Neural crest cell (in vitro differentiated cells): ENCODE measurements at places on chromosomes 6 and 20.

GRCh38 chr6:114816678-114817077 is 473.9 kb upstream of the HS3ST5 start:
- no peak for DNase-seq

GRCh38 chr20:4181956-4182945 is 166.9 kb upstream of the RNF24 start:
- DNase-seq: no peak

DNA sequence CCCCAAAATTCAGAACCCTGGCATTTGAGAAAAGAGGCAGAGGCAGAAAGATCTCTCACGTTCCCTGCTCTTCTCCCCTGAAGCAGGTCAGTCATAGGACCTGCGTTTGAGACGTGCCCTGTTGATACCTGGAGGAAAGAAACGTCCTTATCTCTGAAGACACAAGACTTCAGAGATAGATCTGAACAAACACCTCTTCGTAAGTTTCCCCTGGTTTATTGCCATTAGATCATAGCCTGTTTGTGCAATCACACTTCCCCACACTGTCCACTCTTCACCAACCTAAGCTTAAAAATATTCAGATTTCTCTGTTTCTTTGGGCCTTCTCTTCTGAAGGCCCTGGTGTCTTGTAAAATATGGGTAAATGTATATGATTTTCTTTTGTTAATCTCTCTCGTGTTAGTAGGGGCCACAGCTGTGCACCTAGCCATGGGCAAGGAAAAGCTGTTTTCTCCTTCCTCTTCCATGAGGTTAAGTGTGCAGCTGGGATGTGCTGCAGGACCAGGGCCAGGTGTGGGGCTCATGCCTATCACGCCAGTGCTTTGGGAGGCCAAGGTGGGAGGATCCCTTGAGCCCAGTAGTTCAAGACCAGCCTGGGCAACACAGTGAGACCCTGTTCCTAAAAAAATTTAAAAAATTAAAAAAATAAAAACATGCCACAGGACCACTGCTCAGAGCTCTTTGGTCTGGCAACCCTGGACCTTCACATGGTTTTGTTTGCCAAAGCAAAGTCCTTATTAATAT is 4.7 kb upstream of the SLC22A2 start:
- no peak for DNase-seq

DNA sequence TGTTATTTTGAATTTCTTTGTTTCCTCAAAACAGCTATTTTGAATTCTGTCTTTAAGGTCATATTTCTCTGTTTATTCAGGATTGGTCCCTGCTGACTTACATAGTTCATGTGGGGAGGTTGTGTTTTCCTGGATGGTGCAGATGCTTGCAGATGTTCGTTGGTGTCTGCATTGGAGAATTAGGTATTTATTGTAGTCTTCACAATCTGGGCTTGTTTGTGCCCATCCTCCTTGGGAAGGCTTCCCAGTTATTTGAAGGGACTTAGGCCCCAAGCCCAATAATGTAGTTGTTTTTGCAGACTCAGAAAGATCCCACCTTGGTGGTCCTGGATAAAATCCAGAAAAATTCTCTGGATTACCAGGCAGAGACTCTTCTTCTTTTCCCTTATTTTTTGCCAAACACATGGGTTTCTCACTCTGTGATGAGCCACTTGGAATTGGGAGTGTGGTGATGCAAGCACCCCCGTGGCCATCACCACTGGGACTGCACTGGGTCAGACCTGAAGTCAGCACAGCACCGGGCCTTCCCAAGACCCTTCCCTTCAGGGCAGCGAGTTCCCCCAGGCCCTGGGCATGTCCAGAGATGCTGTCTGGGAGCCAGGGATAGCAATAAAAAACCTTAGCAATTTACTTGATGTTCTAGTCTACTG is 81.6 kb upstream of the EZR start:
- no peak for DNase-seq

DNA sequence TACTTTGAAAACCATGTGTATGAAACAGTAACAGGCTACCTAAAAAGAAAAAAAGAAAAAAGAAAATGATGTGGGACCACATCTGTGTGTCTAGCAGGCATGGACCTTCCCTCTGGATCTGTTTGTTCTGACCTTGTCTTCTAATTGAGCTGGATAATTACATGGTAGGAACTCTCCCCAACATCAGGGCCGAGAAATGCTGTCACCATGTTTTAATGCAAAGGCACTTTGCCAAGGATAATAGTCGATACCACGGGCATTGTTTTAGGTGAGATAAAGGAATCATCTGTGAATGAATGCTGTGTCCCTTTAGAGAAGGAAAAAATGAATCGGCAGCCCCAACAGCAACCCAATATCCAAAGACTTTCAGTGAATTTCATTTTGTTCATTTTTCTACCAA is 149.1 kb downstream of the ZDHHC14 start:
- DNase-seq: no peak

- DNase-seq: no peak
Observed at GRCh38 chr6:161549977-161550655, 276.3 kb upstream of the AGPAT4 start.

DNA sequence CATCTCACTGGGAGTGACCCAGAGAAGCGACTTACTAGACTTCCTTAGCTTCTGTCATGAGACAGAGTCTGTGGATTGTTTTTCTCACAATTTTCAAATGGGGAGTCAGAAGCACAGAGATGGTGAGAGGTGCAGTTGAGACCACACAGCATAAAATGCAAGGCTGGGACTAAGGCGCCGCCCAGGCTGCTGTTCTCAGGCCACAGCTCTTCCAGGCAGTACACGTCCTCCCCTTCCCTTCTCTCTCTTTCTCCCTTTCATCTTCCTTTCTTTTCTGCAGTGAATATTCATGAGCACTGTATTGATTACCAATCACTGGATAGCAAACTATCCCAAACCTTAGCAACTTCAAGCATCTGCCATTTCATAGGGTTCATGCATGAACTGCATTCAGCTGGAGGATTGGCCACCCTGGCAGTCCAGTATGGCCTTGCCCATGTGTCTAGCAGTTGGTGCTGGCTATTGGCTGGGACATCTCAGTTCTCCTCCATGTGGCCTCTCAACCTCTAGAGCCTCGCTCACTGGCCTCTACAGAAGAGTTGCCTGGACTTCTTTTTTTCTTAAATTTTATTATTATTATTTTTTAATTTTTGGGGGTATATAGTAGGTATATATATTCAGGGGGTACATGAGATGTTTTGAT is 11.4 kb downstream of the BCAS4 start:
- no peak for DNase-seq

- no peak for DNase-seq
Observed at GRCh38 chr6:8275667-8276066, 159.7 kb downstream of the SLC35B3 start.

DNA sequence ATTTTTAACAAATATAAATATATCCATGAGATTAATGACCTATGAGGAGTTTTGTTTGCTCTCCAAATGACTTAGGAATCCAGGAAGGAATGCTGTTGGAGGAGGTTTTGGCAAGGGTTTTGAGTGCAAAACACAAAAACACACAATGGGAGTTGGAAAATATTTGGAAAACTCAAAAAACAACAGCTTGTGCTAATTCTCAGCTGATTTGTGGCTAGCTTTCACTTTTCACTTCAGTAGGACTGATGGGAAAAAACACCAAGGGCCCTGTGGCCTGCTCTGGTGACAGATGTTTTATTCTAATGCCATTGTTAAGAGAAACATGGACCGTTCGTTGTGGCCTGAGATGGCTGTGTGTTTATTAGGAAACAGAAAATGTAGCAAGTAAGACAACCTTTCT is 113.9 kb downstream of the ALDH8A1 start:
- DNase-seq: no peak

GRCh38 chr6:151240036-151240685 is 394 bp downstream of the AKAP12 start:
- peak; percentile 67 for DNase-seq

GRCh38 chr6:43798688-43799444 is 28.9 kb downstream of the VEGFA start:
- no peak for DNase-seq

- no peak for DNase-seq
Observed at GRCh38 chr6:1770435-1770843, 160.7 kb downstream of the FOXC1 start.

DNA sequence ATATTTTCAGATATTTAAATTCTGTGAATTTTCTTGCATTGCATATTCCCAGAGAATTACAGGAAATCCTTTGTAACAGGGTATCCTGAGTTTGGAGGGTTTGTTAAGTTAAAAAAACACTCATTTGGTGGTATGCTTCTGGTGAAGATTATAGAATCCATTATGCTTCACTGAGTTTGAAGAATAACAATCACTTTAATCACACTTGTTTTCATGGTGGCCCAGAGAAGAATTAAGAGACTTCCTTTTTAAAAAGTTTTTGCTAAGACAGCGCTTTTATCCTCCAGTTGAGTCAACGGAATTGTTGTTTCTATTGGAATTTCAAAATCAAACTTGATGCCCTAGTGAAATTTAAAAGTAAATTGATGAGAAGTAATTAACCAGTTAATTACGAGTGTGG is 17.4 kb downstream of the PLEKHG1 start:
- no peak for DNase-seq

DNA sequence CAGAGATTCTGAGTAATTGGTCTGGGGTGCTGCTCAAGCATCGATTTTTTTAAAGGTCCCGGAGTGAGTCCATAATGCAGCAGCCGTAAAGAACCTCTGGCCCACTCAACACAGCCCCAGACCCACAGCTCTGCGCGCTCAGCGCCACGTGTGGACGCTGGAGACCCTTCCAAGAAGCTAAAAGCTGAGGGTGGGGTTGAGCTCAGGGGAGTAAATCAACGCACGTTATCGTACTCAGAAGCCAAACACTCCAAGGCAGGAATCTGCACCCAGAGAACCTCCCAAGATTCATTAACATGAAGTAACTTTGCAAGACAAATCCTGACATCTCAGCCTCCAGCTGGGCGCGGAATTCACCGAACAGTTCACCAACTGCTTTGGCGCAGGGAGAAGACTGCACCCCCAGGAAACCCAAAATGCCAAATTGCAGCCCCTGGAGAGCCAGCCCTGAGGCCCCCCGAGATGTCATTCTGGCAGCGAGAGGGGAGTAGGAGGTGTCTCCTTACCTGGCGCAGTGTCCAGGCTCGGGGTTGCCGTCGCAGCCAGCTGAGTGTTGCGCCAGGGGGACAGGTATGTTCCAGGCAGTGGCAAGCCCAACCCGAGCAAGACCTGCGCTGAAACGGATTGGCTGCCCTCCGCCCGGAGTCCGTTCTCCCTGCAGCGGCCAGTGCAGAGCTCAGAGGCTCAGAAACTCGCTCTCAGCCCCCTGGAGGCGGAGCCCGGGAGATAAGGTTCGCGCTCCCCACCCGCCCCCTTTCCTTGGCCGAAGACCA is at the start of gene COL21A1:
Gene COL21A1 (minus strand): TSS at position 700 of the 773 bp plus-strand sequence. CDS start 64,962 bp downstream, outside the sequence.
- DNase-seq: peak; percentile 57

DNA sequence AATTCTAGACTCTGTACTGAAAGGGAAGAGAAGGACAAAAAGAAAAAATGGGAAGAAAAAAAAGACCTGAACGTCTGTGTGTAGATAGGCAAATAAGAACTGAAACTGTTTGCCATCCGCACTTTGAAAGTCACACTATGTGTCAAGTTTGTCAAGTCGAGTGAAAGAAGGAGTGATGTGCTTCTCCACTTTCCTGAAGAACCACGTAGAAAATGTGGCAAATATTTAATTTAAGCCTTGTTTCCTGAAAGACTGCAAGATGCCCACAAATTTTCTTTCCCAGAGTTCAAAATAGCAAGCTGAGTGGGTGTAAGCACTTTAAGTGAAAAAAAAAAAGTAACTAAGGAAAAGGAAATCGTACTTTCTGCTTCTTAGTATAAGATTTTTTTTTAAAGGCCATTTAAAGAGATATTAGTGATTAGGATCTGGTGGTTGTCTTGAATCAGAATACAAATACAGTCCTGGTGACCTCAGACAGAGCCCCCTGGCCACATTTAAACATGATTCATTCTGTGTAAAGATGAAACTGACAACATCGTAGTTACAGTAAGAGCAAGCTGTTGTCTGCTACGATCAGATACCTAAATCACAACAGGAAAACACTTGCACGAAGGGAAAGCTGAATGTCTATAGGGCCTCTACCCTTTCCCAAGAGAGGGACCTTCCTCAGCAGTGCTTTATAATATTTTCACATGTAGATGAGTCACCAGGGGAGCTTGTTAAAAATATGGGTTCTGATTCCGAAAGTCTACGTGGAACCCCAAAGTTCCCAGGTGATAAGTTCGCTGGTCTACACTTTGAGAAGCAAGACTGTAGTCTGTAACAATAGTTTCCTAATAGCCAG is 102.3 kb downstream of the HIVEP2 start:
- no peak for DNase-seq

- no peak for DNase-seq
Observed at GRCh38 chr20:54197621-54198604, 10.0 kb upstream of the PFDN4 start.

DNA sequence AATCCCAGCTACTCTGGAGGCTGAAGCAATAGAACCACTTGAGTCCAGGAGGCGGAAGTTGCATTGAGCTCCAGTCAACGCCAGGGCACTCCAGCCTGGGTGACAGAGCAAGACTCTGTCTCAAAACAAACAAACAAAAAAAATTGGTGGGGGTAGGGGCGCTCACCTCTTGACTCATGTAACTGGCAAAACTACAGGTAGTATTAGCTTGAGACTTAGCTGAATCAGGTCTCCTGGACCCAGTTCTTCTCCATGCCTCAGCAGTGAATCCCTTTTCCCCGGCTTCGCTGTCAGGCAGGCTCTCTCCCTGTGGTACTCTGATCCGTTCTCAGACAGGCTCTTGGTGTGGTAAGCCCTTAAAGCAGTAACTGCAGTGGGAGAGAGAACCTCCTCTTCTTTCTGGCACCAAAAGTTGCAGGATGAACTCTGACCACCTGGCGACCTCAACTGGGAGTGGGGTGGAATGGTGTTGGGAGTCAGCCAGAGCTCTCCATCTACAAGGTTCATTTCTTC is 12.9 kb downstream of the SLC9A8 start:
- no peak for DNase-seq

- no peak for DNase-seq
Observed at GRCh38 chr6:34232901-34233300, 3.8 kb upstream of the HMGA1 start.

GRCh38 chr6:71246596-71246995 is 42.0 kb upstream of the OGFRL1 start:
- DNase-seq: no peak

DNA sequence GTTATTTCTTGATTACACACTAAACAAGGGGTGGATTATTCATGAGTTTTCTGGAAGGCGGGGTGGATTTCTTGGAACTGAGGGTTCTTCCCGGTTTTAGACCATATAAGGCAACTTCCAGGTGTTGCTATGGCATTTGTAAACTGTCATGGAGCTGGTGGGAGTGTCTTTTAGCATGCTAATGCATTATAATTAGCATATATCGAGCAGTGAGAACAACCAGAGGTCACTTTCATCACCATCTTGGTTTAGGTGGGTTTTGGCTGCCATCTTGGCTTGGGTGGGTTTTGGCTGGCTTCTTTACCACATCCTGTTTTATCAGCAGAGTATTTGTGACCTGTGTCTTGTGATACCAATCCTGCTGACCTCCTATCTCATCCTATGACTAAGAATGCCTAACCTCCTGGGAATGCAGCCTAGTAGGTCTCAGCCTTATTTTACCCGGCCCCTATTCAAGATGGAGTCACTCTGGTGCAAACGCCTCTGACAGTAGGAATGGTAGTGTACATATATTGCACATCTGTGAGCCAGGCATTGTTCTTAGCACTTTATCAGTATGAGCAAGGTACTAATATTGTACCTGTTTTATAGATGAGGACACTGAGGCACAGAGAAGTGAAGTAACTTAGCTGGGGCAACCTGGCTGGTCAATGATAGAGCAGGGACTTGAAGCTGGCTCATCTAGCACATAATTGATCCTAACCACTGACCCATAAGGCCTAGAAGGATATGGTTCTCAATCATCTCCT is 203.7 kb downstream of the NFATC2 start:
- no peak for DNase-seq

GRCh38 chr6:139490482-139490881 is 116.0 kb upstream of the CITED2 start:
- no peak for DNase-seq
